ENCODE measurements at places on chromosomes 3 and 15.

DNA sequence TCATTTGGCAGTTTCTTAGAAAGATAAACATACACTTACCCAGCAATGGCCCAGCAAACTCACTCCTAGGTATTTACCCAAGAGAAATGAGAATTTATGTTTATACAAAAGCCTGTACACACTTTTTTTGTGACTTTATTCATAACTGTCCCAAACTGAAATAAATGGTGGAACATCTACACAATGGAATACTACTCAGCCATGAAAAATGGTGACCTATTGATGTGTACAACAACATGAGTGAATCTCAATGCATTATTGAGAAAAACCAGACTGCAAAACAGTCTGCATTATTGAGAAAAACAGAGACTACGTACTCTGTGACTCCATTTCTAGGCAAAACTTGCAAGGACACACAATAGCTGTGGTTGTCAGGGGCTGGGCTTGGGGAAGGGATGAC, 37.2 kb downstream of the SNRK start:
- no peak for DNase-seq

GRCh38 chr15:52252781-52253180, 42.8 kb downstream of the MYO5C start:
- DNase-seq = no peak

DNA sequence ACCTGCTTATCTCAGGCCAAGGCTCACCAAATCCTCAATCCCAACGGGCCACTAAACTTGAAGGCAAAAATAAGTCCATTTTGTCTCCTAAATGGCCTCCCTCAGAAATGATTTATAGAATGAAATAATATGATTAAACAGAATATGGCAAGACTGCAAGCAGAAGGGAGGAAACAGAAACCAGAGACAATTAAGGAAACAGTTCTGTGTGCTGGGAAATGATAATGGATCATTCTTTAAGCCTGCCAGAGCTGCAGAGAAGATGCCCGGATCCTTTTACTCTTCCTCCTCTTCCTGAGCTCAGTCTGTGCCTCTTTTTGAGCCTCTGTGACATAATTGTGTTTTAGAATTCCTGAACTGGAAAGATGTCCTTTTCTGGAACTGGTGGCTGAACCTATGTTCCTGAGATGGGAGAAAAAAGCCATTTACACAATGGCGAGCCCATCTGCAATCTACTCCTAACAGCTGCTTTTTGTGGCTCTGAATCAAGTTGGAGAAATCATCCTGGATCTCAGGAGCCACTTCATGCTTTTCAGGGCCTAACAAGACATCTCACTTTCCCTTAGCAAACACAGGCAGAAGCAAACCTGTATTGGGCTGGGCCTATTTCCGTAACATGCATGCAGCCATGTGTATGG, 2.8 kb upstream of the ABHD2 start:
- no peak for DNase-seq

DNA sequence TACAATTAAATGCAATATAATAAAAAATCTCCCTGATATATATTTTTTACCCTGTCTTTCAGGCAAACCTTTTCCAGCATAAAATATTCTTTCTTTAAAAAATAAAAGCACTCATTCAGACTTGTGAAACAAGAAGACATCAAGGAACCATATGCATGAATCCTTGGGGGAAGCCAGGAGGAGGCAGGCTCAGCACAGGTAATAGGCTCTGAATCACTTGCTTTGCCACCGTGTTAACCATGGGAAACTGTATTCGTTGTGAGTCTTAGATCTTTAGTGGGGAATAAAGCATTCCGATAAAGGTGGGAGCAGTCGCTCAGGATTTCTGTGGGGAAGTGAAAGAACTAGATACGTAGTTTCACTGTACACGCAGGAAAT, 42.4 kb downstream of the FBN1 start:
- DNase-seq = no peak

- DNase-seq = no peak
Observed at GRCh38 chr3:81029861-81030260, 731.6 kb downstream of the GBE1 start.

GRCh38 chr3:31432897-31433678, 99.6 kb upstream of the STT3B start:
- DNase-seq = no peak

GRCh38 chr15:74046275-74046674, 36.1 kb downstream of the GOLGA6A start:
- no peak for DNase-seq

GRCh38 chr15:56732886-56733135, 498 bp downstream of the ZNF280D start:
- DNase-seq = no peak

DNA sequence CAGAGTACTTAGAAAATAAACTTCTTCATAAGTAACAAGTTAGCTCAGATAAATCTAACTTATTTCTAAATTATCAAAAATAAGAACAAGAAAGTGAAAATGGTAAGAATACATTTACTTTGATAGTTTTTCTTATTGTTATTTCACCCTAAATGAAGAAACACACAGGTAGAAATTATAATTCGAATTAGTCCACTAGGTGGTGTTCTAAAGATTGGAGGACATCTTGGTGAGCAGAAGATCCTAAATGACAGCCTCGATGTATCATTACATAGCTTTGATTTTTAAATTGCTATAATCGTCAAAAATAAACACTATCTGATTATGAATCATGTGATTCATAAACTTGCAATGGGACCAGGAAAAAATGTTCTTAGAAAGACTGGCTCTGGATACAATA, 280.8 kb upstream of the UBE2E2 start:
- no peak for DNase-seq

DNA sequence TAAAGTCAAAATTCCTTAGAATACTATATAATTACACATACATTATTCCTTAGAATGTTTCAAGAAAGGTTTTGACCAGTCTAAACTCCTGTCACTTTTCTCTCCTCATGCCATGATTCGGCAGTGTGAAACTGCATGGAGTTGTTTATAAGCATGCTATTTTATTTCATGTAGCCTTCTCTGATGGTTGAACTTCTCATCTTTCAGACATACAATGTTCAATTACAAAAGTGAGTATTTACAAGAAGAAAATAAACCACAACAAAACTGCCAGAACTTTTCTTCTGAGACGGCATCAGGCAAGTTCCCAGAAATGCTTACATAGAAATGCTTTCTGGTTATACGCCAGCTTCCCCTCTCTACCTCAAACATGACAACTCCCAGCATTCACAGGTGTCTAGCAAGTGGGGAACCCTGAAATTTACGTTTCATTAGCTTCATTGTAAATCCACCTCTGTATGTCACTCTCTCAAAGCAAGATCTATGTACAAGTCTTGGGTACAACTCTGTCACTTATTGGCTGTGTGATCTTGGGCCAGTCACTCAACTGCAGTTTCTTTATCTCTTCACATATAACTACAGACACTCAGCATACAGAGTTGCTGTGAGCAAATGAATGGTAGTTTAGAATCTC, 42.7 kb downstream of the HDGFL3 start:
- DNase-seq = no peak

DNA sequence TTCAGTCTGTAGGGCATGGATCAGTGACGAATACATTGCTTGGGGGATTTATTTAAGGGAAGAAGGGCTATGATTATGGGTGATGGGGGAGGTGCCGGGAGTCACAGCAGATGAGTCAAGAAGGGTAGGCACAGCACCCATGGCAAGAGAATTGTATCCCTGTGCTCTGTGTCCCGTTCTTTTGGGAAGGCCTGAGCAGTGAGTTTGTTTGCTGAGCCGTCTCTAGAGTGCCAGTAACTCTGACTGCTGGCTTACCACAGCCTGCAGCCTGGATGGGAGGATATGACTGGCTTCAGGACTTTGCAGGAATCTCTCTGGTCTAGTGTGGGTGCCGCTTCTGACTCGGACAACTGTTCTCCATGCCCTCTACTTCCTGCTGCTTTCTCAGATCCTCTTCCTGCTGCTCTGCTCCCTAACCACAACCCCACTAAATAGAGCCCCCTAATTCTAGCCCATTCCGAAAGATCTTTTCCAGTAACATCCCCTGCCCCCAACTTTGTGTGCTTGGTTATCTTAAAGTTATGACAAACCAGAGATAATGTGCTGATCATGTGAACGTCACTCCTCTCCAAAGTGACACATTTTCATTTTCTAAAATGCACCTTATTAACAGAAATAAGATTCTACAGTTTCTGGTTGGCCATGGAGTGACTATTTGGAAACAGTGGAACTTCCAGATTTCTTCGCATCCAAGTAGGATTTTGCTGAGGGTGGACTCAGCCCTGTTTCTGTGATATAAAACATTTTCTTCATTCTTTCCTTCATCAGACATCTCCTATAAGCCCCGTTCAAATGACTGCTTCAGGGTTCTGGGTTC, 239.0 kb downstream of the SLCO3A1 start:
- DNase-seq = no peak

GRCh38 chr3:187197335-187197649, at the start of gene RTP1:
TSS of gene RTP1 (plus strand) at chr3:187197486. CDS start at chr3:187197516, 30 bp downstream.
- no peak for DNase-seq

DNA sequence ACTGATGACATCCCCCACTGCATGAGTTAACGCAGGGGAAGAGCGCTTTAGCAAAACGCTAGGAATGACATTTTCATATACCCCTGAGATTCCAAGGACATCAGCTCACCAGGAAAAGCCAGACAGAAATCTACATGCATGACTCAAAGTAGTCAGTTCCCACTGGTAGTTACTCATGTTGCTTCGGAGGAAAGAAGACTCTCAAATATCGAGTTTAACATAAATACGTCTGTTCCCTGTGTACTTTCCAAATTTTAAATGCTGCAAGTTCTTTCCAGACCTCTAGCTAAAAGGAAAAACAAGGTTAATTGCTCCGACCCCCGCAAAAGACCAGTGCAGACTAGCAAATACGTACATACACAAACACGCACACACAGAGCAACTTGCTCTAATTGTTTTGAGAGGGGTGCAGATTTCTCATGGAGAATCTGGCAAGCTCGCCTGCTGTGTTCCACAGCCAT, 115.4 kb upstream of the PRICKLE2 start:
- DNase-seq = no peak

Data from esophagus squamous epithelium (tissue), 5 donors.